ENCODE measurements at places on chromosomes 7 and 10. TPM values are rescaled to one million over a fixed set of nuclear protein-coding genes. Genes with fewer than 3 reads are reported as not detected.

DNA sequence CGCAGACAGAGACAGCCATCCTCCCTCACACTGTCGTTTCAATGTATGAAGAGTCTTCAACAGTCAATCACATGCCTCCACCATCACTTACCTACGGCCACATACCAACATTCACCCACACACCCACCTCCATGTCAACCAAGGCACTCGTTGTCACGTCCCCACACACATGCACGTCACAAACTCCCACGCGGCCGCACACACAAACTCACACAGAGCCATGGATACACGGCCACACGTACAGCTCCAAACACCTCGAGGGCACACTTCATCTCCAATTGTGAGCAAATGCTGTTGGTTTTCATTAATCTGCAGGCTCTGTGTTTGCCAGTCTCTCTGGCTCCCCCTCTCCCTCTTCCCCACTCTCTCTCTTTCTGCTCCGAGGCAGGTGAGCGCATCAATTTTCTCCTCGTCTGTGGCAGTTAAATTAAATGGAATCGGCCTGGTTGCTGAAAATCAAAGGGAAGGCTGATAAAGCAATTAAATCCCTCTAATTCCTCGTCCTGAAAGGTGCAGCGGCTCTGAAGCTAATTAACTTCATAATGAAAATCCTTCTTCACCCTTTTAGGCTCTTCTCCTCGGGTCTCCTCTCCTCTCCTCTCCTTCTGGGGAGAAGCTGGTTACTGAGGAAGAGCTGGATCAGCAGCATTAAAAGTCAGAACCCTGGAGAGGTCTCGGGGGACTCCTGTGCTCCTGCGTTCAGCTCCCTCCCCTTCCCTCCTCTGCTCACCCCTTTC lies 53.8 kb upstream of the SLF2 start:
- DNase-seq: no peak

GRCh38 chr7:8261711-8262695 lies at the start of gene ICA1:
TSS of gene ICA1 (minus strand) at chr7:8262167. CDS start at chr7:8235926, 26,241 bp downstream.
- DNase-seq: peak; percentile 89

Gene PDE1C
- total RNA-seq: 89.8 TPM

GRCh38 chr7:15068324-15068723 lies 165.8 kb upstream of the DGKB start:
- DNase-seq: no peak

- no peak for DNase-seq
These were observed 14.4 kb upstream of the KIF5B start for GRCh38 chr10:32070645-32071044.

DNA sequence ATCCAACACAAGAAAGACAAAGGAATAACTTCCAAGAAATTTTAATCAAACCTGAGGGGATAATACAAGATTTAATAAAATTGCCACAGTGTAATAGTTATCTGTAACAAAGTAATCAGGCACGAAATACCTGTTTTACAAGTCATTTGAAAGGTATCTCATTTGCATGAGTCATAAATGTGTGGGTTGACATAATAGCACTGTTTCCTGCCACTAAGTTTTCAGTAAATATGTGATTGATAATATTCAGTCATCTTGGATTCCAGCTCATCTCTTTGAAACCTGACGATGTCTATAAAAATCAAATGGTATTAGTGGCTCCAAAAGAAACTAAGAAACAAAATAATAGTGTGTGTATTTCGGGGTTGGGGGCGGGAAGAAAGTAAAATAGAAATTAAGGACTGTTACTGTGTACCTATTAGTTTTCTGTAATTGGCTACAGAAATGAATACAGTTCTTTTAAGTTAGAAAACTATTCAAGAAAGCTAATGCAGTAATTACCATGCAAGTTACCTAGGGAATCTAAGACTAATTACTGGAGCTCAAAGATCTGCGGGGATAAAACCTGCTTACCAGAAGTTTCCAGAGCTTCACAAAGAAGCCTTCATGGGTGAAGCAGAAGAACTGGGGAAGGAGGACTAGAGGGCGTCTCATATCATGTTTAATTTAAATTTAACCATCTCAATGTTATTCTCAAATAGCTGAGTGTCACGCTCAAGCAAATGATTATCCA lies 100.7 kb downstream of the ST8SIA6 start:
- no peak for DNase-seq

Gene COPS6
- 115 TPM for total RNA-seq

DNA sequence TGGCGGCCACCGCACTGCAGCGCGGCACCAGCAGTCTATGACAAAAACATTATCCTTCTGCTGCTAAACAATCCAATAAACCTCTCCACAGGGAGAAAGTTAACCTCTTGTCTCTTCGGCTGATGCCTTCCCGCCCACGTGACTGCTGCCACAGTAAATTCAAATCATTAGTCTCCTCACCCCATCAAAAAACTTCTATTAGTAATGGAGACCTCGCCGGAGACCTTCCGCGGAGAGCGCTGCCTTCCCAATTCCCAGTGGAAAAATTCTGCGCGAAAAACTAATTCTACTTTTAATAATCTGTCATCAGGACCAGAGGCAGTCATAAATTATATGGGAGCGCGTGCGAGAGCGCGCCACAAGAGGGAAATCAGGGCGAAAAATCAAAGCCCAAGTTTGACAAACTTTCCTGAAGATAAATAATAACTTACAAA lies 90.0 kb upstream of the PAX2 start:
- no peak for DNase-seq

DNA sequence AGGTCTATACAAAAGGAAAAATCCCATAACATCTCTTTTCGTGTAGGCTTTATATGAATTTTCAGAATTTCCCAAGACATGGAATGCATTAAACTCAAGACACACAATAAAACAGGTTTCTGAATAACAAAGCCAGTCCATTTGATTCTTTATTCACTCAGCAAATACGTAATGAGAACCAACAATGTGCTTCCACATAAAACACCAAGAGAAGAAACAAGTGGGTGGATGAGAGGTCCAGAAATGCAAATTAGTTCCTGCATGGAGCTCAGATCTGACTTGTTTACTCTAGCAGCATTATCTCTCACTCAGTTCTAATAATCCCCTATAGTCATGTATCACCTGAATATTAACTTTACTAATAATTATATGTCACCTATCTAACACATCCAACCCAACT lies 249.5 kb downstream of the LRRTM3 start:
- no peak for DNase-seq

DNA sequence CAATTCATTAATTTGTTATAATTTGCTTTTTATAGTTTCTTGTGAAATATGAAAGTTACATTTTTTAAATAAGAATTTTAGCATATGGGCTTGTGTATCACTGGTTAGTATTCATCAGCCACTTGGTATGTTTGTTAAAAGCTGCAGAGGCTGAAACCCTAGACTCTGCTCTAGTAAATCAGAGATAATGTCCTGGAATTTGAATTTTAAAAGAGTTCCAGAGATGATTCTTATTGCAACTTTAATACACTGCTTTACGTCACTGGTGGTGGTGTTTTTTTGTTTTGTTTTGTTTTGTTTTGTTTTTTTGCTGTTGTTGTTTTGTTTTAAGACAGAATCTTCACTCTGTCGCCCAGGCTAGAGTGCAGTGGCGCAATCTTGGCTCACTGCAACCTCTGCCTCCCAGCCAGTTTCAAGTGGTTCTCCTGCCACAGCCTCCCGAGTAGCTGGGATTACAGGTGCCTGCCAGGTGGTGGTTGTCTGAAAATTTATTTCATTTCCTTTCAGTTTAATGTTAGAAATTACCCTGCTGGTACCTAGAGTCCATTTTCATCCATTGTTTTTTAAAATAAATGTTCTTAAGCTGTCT lies 43.8 kb downstream of the PTPN12 start:
- no peak for DNase-seq

- peak; percentile 60 for DNase-seq
These were observed 8.1 kb downstream of the GNB2 start for GRCh38 chr7:100681491-100682227.

Gene ASZ1
- total RNA-seq: not detected
